ENCODE measurements at places on chromosomes 1 and 21.

- no peak for DNase-seq
Measured at GRCh38 chr1:111424281-111424680, 3.3 kb downstream of the OVGP1 start.

DNA sequence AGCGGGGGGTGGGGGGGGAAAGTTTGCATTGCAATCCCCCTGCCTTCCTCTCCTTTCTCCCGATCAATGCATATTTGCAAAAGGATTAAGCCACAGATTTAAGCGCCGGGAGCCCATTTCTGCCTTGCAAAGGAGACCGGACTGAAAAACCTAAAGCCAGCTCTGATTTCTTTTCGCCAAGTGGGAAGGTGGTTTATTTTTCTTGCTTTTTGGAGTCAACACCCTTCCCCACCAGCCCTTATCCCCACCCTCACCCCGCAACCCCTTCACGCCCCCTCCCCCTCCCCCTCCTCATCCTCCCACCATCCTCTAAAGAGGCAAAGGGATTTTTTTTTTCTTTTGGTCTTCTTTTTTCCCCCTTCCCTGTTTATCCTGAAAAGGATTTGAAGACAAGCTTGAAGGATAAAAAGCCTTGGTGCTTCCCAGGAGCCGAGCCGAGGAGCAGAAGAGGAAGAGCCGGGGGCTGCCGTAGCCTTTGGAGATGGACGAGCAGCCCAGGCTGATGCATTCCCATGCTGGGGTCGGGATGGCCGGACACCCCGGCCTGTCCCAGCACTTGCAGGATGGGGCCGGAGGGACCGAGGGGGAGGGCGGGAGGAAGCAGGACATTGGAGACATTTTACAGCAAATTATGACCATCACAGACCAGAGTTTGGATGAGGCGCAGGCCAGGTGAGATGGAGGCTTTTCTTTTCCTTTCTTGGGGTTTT lies 513 bp downstream of the PBX1 start:
- DNase-seq, result no peak

DNA sequence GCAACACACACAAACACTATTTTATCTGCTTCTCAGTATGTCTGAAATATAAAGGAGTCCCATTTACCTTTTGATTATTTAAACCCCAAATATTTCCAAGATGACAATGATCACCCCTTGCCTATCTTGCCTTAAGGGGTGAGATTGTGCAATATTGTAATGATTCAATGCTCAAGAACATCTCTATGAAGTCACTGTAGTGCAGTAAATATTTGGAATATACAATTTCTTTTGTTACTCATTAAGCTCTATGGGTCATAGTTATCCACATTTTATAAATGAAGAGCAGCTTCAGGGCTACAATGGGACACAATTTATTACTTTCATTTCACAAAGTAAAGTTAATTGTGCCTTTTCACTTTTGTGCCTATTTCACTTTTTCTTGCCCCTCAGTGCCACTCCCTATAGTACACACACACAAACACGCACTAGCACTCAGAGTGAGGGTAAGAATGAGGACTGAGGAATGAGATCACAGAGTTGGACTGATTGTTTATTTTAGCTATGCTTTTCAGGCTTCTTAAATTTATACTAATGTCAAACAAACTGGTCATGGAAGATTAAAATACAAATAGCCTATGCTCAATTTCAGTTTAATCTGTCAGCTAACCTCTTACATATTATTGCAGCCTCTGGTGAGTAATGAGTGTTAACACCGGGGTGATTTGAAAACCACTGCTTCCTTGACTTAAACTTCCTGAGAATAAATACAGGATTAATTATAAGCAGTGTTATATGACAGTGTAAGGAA lies 521.0 kb upstream of the B3GALT2 start:
- no peak for DNase-seq

GRCh38 chr1:36465731-36466369 lies 1.7 kb upstream of the MRPS15 start:
- no peak for DNase-seq

- DNase-seq, result no peak
Measured at GRCh38 chr1:237799762-237800474, 90.8 kb downstream of the ZP4 start.

DNA sequence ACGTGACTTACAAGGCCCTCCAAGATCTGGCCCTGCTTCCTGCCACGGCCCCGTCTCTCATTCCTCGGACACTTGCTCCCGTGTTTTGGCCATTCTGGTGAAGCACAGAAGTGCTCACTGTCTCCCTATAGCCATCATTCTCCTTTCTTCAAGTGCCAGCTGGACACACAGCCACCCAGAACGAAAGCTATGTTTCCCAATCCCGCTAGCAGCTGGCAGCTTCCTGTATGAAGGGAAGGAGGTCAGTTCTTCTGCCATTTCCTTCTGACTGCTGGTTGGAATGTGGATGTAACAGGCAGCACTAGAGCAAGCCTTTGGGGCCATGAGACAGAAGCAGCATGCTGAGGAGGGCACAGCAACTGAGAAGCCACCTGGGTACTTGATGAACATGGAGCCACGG lies 82.8 kb downstream of the TGFBR3 start:
- DNase-seq, result no peak

DNA sequence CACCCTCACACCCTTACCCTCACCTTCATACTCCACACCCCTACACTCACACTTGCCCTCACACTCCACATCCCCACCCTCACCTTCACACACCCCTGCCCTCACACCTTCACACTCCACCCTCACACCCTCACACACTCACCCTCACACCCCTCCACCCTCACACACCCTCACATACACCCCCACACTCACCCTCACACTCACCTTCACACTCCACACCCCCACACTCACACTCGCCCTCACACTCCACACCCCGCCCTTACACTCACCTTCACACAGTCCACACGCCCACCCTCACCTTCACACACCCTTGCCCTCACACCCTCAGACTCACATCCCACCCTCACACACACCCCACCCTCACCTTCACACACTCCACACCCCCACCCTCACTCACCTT lies 43.6 kb upstream of the EDN2 start:
- DNase-seq, result no peak

GRCh38 chr1:243557866-243558265 lies 292.2 kb downstream of the AKT3 start:
- no peak for DNase-seq

GRCh38 chr1:39127513-39127912 lies 77.0 kb upstream of the MACF1 start:
- DNase-seq, result no peak

- DNase-seq, result no peak
Measured at GRCh38 chr1:218743861-218744505, 398.8 kb downstream of the TGFB2 start.

DNA sequence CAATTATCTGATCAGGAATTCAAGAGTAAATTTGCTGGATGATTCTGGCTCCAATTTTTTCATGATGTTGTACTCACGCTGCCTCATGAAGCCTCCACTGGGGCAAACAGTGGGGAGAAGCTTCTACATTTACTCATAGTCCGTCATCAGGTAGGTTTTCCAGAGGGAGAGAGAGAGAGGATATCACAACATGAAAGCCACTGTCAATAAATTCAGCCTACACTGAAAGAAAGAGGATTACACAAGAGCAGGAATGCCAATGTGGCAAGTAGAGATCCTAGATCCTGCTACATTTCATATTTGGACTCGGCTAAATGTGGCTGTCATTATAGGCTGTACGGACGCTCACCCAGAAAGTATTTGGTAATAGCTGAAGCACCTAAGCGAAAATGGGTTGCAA lies 819.9 kb downstream of the BRINP3 start:
- no peak for DNase-seq

DNA sequence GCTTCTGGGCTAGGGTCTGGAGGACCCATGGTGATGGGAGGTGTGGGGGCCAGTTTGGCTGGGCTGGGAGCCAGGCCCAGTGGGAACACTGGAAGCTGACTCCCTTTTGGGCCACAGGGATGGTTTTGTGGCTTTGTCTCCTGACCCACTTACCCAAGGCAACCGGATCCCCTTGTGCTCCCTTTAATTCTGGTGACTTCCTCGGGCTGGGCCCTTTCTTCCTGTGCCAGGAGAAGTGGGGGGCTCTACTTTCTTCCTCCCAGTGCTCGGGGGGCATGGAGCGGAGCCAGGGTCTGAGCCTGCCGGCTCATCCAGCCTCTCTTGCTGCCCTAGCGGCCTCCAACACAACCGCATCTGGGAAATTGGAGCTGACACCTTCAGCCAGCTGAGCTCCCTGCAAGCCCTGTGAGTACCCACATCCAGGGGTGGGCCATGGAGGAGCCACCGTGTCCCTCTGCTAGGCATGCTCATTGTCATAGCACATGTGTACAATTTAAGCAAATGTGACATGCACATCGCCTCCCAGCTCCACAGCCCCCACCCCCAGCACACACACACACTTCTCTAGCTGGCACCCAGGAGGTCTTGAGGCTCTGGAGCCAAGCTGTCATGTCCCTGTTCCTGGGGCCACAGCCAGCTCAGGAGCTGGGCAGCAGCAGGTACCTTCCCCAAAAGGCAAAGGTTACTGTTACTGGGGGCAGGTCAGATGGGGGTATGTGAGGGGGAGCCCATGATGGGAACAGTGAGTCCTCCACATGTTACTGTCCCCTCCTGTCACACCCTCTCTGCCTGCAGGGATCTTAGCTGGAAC lies 35.0 kb downstream of the UBE2T start:
- no peak for DNase-seq

- DNase-seq, result no peak
Measured at GRCh38 chr1:27521861-27522431, 32.0 kb upstream of the WASF2 start.

Data from T-helper 17 cell (primary cell).